DMS53 (cell line): ENCODE measurements at places on chromosomes 11 and 22.

DNA sequence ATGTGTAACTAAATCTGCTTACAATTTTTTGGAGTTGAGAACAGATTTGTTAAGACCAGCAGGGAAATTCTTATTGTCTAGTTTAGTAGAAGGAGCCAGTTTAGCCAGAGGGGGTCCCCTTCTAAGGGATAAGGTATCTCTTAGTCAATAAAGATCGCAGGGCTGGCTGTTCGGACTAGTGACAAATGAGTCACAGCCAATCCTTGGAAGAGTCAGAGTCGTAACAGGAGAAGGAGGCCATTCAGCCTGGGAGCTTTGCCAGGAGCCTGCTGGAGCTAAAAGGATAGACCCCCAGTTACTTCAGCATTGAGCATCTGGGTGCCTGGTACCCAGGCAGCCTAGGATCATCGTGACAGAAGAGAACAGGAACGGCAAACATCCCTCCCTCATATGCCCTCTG is 191.6 kb upstream of the ARHGAP20 start:
- DNase-seq, result no peak

DNA sequence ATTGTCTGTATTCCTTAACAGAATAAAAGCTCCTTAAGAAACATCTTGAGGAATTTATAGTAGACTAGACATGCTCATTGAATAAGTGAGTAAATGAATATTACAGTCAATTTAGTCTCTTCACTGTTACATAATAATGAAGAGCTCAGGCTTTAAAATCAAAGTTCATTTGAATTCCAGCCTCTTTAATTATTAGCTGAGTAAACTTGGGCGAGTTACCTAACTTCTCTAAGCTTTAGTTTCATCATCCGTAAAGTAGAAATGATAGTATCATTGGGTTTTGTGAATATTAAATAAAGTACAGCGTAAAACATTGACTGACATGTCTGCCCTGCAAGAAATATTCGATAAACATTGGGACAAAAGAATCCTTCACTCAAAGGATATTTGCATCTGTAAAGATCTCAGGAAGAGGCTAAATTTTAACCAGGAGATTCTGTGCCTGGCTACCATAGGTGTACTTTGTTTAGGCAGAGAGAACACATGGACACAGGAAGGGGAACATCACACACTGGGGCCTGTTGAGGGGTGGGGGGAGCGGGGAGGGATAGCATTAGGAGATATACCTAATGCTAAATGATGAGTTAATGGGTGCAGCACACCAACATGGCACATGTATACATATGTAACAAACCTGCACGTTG is 15.2 kb upstream of the BBOX1 start:
- no peak for DNase-seq

GRCh38 chr11:61174273-61174672 is 13.0 kb upstream of the VPS37C start:
- no peak for DNase-seq

DNA sequence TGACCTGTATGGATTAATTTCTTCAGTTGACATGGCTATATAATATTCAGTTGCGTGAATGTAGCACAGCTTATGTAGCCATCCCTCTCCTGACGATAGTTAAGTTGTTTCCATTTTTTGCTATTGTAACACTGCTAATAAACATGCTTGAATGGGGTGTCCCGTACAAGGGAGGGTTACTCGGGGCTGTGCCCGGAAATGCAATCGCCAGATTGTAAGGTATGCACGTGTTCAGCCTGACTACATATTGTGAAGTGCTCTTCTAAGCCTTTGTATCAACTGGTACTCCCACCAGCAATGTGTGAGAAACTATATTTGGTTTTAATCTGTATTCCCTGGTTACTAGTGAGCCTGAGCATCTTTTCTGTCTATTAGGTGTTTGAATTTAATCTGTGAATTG is 16.1 kb downstream of the ST3GAL4 start:
- no peak for DNase-seq

DNA sequence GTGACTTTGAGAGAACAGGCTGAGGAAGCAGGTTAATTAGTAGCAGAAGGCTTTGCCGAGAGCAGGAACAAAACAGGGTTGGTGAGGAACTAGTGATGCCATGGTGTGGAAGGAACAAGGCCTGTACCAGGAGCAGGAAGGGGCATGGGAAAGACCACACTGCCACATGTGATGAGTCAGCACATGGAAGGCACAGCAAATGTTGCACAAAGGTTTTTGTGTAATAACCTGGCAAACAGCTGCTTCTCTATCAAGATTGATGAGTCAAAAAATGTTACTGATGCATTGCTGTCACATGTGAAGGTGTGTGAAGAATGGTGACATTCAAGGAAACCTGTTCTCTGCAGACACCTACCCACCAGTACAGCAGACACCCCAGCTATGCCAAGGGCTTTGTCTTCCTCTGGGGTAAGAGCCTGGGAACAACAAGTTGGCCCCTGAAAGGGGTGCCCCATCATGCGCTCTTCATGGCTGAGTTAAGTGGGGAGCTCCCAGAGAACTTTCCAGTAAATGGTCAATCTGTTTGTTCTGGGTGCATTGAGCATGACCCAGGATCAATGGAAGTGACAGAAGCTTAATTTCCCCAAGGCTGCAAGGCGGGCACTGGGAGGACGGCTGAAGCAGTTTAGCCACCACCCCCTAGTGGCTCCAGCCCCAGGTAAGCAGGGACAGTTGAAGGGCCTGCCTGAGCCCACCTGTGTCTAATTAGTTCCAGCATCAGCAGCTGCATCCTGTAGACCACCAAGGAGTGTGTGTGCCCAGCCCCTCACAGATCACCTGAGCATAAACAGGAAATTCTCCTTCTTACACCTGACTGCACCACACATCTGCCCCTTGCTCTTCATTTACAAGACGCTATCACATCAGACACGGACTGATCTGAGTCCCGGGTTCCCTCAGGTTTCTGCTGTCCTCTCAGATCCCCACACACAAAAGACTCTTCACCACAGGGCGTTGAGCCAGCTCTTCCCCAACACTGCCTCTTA is 47.6 kb downstream of the GGTLC2 start:
- DNase-seq, result peak; percentile 16

DNA sequence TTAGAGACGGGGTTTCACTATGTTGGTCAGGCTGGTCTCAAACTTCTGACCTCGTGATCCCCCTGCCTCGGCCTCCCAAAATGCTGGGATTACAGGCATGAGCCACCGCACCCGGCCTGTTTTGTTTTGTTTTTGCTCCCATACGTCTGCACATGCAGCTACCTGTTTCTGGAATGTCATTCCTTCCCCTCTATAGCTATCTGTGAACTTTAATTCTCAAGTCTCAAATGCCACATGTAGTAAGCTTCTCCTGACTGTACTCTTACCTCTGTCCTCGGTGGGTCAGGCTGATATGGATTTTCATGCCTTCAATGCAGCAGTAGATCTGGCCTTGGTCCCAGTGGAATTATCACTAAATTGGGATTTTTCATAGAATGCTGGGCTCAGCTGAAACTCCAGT is 12.4 kb upstream of the SWAP70 start:
- DNase-seq, result no peak

GRCh38 chr11:45147891-45148675 is 1.6 kb downstream of the PRDM11 start:
- no peak for DNase-seq

DNA sequence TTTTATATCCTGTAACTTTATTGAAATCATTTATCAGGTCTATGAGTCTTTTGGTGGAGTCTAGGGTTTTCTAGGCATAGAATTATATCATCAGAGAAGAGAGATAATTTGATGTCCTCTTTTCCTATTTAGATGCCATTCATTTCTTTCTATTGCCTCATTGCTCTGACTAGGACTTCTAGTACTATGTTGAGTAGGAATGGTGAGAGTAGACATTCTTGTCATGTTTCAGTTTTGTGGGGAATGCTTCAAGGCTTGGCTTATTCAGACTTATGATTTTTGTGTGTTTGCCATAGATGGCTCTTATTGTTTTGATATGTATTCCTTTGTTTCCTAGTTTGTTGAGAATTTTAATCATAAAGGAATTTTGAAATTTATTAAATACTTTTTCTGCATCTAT is 1078.3 kb downstream of the FAM181B start:
- DNase-seq, result no peak

DNA sequence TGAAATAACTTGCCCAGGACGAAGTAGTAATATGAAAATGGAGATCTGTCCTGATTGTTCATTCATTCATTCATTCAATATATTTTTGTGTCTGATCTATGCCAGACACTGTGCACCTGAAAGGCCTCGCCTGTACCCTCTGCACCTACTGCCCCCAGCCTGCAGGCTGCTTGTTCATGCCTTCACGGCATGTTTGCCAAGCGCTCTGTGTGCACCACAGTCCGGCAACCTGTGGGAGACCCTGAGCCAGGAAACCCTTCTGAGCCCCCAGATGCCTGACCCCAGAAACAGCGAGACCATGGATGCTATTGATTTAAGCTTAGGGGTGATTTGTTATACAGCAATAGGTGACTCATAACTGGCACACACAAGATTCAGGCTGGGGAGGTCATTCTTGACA is 47.0 kb downstream of the RTL6 start:
- DNase-seq, result no peak

DNA sequence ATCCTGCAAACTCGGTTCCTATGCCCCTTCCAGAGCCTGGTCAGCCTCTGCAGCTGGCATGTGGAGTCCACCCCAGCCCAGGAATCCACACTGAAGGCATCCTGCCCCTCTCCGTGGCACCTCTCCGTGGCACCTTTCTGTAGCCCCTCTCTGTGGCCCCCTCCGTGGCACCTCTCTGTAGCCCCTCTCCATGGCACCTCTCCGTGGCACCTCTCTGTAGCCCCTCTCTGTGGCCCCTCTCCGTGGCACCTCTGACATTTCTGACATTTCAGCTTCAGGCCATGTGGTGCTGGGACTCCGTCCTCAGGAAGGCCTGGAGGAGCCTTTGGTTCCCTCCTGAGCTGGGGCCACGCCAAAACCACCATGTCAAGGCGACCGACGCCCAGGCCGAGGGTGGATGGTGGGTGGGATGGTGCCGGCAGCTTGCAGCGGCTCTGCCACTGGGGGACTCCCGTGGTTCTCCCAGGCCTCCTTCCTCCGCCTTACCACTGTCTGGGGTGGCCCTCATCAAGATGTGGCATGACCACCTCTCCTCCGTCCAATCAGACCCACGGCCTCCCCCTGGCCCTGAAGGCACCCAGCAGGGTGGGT is 1518.5 kb downstream of the BRD1 start:
- no peak for DNase-seq
